Cardiac septum (tissue), 1 donor: ENCODE measurements at places on chromosomes 1 and 21.

- no peak for DNase-seq
These were observed 610 bp downstream of the AJAP1 start for GRCh38 chr1:4654764-4655673.

DNA sequence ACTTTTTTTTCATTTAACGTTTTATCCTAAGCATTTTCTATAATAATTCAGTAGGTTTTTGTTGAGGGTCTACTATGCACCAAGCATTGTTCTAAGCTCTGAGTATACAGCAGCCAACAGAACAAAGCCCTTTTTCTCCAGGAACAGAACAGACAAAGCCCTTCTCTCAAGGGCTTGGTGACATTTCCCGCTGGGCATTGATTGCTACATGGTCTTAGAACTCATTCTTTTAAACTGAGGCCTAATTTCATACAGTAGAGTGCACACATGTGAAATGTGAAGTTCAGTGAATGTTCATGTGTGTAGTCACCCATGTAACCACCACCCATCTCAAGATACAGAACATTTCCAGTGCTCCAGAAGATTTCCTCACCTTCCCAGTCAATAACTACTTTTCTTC, 15.2 kb upstream of the PDIK1L start:
- DNase-seq: no peak

DNA sequence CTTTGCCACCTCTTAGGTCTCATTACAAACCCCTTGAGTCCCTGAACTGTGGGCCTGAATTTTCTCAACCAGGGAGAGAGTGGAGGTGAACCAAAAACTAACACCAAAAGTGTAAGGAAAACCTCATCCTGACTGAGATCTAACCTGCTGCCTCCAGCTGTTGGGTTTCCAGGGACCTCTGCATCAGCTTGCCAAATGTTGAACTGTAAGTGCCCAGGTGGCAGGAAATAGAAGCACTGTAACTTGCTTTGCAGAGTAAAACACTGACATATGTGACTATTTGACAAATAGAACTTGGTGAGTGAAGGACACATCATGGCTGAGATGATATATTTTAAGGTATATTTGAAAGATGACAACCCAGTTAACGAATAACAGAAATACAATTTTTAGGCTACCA, 48.4 kb upstream of the NR5A2 start:
- DNase-seq: peak; percentile 12

GRCh38 chr1:13916530-13916929, 216.5 kb downstream of the PRDM2 start:
- no peak for DNase-seq

- no peak for DNase-seq
These were observed 1.0 kb upstream of the EFNA1 start for GRCh38 chr1:155126556-155127104.

DNA sequence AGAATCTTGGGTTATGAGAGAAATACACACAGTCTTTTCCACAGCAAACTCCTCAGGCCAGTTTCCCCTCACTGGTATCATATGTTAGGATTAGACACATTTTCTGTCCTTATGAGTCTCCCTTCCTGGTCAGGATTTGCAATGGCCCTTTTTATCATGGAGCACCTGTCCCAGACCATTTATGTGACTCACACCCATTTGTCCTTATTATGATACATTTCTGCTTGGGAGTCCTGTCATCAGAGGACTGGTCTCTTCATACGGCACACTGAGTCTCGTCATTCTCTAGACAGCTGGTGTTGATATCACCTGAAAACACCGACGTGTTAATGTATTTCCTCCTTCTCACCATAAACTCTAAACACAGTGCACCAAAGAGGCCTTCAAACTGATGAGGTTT, 105.0 kb upstream of the SYT6 start:
- DNase-seq: no peak

DNA sequence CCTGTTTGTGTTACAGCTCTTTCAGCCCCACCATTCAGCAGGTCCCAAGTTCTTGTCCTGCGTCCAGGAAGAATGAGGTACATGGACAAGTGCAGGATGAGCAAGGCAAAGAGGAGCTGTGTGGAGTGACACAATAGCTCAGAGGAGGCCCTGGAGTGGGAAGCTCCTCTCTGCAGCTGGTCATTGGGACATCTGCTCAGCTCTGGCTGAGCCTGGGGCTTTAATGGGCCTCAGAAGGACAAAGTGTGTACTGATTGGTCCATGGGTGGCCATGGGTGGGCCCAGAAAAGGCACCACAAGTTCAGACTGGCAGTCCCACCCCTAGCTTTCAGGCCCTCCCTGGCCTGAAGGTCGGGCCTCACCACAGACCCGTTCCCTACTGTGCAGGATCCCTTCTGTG, 14.7 kb upstream of the HYI start:
- no peak for DNase-seq

- no peak for DNase-seq
These were observed 450.1 kb upstream of the BEND5 start for GRCh38 chr1:49226758-49227157.

DNA sequence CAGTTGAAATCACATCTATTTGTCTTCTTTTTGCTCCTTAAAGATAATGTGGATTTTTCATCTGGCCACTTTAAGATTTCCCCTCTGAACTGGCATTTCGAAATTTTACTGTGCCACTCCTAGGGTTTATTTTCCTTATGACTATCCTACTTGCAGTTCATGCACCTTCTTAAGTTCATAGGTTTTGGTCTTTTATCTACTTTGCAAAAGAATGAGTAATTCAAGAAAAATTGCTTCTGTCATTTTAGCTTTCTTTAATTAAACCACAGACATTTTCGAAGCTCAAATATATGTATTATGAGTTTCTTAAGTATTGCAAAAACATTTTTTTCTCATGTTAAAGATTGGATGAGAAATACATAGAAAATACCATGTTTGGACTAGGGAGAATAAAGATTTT, 1244.8 kb upstream of the TMPRSS15 start:
- no peak for DNase-seq
